ENCODE measurements at places on chromosomes 16 and 17.

GRCh38 chr17:77124192-77124889 is 16.4 kb upstream of the SEC14L1 start:
- DNase-seq = no peak

DNA sequence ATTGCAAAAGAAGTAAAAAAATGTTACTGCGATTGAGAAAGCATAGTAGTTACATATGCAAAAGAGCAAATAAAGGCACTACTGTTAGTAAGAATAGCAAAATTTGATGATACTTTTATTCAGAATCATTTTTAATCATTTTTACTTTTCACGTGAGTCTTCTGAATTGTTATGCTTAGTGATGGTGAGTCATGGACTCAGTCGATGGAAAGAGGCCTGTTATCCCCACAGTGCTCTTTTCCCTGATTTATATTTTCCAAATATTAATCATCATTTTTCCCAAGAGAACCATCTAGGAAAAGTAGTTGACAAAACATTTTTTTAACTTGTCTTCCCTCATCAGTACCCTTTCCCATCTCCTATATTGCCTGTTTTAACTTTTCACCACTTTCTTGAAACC is 181.1 kb downstream of the CHD9 start:
- no peak for DNase-seq

DNA sequence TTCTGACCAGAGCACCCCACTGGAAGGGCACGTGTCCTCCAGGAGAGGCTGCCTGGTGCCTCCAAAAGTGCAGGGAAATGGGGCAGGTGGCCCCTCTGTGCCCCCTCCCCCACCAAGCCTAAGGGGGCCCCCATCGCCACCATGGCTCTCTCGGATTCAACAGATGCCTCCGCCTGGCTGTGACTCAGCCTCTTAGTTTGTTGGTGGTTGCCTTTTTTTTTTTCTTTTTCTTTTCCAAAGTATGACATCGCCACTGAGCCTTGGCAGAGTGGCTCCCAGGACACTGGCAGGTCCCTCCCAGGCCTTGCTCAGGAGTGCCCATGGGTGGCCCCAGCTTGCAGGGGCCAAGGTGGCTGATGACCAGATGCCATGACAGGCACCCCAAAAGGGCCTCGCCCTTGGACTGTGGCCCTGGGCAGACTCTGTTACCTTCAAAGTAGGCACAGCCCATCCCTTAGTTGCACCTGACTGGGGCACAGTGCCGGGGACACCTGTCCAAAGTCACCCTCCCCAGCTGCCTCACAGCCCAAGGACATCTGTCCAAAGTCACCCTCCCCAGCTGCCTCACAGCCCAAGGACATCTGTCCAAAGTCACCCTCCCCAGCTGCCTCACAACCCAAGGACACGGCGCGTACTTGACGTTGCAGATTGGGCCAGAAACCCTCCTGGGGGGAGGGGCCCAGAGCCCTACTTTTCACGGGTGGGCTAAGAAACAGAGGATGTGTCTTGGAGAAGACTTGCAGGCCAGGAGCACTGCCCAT is 29.6 kb downstream of the NPTX1 start:
- DNase-seq = peak; percentile 62

DNA sequence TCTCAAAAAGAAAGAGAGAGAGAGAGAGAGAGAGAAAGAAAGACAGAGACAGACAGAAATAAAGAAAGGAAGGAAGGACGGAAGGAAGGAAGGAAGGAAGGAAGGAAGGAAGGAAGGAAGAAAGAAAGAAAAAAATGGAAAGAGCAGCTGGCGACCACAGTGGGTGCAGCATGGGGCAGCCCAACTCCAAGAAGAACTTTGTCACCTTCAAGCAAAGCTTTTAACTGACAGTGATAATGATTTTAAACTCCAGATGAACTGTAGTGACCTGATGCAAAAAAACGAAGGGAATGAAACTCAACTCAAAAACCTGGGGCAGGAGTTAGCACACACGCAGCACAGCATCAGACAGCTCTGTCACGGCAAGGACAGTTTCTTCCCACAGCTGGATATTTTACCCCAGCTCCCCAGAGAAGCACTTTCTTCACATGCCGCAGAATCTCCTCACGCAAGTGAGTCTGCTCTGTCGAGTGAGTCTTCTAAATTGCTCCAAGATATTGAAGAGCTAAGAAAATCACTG is 5.0 kb upstream of the ARHGAP17 start:
- DNase-seq = no peak

DNA sequence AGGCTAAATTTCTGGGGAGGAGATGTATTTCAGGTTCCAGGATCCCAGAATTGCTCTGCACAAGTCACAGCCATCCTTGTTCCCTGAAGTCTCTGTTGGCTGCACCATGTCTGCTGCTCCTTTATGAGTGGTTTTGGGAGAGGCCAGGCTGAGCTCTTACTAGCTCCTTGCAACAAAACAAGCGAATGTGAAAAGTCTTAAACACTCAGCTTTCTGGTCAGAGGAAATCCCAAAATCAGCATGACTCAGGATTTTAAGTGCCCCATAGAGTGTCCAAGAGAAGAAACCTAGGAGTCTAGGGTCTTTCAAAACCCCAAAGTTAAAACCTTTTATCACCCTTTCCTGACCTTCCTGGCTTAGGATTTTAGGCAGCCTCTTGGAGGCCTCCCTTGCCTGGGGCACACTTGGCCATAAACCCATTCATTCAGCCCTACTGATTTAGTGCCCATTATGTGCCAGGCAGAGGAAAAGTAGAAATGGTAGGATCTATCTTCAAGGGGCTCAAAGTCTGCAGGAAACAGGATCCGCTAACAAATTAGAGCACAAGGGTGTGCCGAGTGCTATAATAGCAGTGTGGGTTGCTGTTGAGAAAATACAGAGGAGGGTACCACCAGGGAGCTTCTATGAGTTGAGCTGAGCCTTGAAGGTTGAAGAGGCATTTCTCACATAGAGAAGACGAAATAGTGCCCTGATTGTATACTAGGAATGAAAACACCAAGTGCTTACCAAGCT is 36.9 kb downstream of the SOST start:
- no peak for DNase-seq

DNA sequence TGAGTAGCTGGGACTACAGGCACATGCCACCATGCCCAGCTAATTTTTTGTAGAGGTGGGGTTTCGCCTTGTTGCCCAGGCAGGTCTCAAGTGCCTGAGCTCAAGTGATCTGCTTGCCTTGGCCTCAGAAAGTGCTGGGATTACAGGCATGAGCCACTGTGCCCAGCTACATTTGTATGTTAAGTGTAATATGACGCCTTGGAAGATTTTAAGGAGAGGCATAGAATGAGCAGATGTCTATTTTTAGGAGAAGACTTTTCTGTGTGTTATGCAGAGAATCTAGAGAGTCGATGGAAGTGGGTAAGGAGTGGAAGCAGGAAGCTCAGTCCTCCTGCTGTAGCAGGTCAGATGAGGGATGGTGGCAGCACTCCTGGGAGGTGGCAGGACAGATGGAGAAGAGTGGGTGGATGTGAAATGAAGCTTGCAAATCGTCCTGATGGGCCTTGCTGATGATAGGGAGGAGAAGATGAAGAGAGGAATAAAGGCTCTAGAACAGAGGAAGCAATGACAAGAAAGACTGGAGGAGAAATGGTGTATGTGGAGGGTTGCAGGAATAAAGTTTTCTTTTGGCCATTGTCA is 125.3 kb downstream of the SHISA6 start:
- no peak for DNase-seq

GRCh38 chr17:31538080-31538762 is 146.7 kb downstream of the RAB11FIP4 start:
- no peak for DNase-seq

GRCh38 chr16:68367030-68367429 is 56.2 kb downstream of the PRMT7 start:
- DNase-seq = peak; percentile 76

DNA sequence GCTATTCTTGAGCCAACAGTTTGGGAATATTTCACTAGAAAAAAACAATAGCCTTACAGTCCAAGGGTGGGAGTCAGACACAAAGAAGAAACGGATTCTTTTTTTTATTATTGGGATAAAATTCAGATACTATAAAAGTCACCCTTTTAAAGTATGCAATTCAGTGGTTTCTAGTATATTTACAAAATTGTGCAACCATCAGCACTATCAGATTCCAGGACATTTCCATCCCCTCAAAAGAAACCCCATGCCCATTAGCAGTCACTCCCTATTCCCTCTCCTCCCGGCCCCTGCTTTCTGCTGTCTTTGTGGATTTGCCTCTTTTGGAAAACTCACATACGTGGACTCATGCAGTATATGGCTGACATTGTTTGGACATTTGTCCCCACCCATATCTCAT is 134.4 kb downstream of the C16orf95 start:
- no peak for DNase-seq

DNA sequence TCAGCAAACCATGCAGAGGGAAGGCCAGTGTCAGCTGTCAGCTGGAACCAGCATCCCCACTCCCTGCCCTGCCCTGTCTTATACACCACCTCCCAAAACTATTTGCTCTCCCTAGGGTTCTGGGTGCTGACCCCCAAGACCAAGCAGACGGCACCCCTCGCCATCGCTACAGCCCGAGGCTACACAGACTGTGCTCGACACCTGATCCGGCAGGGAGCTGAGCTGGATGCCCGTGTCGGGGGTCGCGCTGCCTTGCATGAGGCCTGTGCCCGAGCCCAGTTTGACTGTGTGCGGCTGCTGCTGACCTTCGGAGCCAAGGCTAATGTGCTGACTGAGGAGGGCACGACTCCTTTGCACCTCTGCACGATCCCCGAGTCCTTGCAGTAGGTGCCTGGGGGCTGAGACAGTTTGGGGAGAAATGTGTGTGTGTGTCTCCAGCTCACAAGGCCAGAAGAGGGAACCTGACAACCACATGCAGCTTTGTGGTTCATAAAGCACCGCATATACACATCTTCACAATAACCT is 1.5 kb downstream of the ASB16 start:
- DNase-seq = no peak

DNA sequence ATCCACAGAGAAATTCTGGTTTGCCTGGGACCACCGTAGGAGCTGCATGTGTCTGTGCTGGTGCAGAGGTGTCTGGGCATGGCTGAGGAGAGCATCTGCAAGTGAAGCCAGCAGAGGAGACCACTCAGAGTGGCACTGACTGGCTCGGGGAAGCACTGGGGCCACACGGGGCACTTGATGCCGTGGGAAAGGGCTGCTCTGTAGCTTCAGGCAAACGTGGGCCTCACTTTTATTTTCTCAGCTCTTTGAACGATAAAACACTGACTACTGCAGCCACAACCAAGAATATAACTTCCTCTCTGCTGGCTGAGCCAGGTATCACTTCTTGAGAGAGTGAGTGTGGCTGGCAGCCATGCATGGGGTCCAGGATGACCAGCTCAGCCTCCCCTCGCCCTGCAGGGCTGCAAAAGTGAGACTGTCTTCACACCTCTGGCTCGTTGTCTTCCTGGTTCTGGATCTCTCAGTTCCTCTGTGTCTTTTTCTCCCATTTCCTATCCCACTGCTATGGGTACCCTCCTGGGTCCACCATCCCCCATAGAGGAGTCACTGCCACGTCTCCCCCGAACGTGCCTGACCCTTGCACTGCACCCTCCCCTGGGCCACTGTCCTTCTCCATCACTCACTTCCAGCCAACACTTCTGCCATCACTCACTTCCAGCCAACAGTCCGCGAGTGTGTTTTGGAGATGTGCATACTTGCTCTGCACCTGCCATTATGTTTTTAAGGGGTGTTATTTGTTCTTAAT is 201.4 kb upstream of the CHMP6 start:
- DNase-seq = no peak

DNA sequence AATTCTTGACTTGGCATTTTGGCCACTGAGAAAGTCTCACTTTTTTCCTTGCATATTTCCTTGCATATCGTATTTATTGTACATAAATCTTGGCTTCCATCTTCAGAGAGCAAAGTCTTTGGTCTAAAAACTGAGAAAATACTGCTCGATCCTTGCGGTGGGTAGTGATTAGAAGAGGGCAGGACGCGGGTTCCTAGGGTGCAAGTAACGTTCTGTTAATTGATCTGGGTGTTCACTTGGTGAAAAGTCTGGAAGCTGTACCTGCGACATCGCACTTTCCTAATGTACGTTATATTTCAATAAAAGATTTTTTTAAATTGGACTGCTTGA is 758 bp upstream of the UBALD2 start:
- no peak for DNase-seq

DNA sequence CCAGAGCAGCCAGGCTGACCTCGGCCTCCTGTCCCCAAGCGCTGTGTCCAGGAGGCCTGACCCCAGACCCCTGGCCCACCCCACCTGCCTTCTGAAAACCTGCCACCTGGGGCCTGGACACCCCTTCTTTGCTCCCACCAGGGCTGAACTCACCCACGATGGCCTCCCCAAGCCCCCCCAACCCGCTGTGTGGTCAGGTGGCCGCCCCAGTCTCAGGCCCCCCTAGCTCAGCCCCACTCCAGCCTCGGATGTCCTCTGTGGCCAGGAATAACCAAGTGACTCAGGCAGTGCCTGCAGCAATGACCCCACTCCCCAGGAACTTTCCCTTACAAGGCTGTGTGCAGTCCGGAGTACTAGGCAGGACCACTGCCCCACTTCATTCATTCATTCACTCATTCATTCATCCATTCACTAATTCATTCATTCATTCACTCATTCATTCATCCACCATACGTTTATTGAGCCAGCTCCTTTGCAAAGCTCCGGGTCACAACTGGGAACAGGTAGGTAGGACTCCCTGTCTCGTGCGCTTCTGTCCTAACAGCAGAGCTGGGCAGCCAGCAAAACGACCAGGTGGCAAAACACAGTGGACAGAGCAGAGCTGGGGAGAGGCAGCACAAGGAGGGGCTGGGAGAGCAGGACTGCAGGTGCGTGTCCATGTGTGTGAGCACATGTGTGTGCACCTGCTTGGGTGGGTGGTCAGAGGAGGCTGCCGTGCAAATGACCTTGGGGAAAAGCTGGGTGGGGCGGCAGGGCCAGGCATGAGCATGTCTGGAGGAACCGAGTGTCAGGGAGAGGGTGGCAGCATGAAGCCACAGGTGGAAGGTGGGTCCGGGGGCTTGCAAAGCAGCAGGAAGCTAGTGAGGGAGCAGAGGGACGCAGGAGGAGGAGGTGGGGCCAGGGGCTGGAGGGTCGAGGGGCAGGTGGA is 75.8 kb upstream of the CBX4 start:
- DNase-seq = no peak

- DNase-seq = no peak
Observed at GRCh38 chr17:28747051-28747691, 3.4 kb downstream of the TRAF4 start.

- peak; percentile 11 for DNase-seq
Observed at GRCh38 chr16:82044585-82044911, 9.5 kb downstream of the HSD17B2 start.

- no peak for DNase-seq
Observed at GRCh38 chr17:61942085-61942484, 14.3 kb upstream of the INTS2 start.

- DNase-seq = no peak
Observed at GRCh38 chr16:75745823-75746222, 19.5 kb upstream of the CPHXL start.

GRCh38 chr17:8150194-8151119 is 1.7 kb downstream of the PER1 start:
- DNase-seq = no peak

- peak; percentile 56 for DNase-seq
Observed at GRCh38 chr17:81470944-81471817, 41.4 kb downstream of the ACTG1 start.

GRCh38 chr16:24698308-24698707 is 31.1 kb upstream of the TNRC6A start:
- no peak for DNase-seq

- peak; percentile 80 for DNase-seq
Observed at GRCh38 chr17:693791-694638, 20.6 kb downstream of the VPS53 start.

All from GM03348 (cell line).